HT-29 (cell line): ENCODE measurements at places on chromosomes 16 and 17.

GRCh38 chr17:81651692-81652091 lies 4.7 kb downstream of the PDE6G start:
- DNase-seq: peak; percentile 18

GRCh38 chr17:62765351-62765750 lies 42.8 kb downstream of the MARCHF10 start:
- DNase-seq: no peak

DNA sequence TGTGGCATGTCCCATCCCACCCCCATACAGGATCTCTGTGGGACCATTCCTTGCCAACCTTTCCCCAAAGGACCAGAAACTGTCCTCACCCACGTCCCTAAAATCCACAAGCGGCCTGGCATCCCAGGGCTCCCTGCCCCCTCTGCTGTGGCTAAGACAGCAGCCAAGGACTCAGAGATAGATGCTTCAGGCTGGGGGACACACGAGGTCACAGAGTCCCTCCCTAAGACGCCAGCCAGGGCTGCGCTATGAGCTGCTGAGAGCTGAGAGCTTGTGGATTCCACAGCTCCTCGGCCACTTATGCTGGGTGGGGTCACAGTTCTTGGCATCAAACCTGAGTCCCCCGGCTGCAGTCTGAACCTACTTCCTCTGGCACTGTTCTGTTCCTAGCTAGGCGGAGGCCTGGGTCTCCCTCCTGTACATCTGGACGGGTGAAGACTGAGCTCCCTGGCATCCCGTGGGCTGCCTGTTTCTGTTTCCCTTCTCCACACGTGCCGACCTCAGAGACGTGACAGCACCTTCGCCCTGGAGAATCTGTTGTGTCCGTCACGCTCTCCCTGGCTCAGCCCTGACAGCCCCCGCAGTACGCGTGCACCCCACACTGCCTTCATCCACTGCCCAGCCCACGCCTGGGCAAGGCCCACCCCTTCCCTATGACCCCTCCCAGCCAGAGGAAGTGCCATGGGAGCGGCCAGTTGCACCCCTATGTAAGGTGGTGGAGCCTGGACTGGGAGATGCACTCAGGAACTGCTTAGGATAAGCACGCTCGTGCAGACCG lies 61.2 kb downstream of the ENGASE start:
- no peak for DNase-seq

DNA sequence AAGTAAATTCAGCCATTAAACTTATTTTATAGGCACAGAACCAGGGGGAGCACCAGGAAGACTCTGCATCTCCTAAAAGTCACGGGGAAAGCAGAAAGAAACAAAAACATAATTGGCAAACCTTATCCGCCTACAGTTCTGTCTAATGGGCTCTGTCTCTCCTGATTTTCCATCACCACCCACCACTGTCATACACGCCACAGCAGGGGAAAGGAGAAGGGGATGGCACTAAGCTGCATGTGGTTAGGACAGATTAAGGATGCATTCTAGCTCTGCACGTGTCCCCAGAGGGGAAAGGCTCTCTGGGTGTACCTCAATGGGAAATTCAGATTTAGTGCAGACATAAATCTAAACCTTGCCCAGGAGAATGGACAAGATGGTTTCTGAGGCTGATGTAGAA lies 359.8 kb downstream of the TMEM114 start:
- no peak for DNase-seq

DNA sequence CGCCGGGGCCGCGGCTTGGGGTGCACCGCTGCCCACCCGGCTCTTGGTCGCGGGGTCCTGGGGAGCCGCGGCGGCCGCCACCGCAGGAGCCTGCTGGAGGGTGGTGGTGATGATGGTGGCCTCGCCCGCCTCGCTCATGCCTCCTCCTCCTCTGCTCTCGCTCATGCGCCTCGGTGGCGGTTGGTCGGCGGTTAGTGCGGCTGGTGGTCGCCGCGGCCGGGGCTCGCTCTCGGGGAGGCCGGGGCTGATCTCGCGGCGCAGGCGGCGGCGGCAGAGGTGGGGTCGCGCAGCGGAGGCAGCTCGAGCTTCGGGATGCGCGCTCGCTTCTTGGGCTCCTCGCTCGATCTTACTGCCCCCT lies 41.6 kb downstream of the AHSP start:
- DNase-seq: no peak

GRCh38 chr17:60386147-60387058 lies 5.5 kb downstream of the USP32 start:
- no peak for DNase-seq
